Activated CD8-positive, alpha-beta T cell treated with anti-CD3 and anti-CD28 coated beads for 36 hours (primary cell): ENCODE measurements at places on chromosomes 12 and 14. TPM values are rescaled to one million over a fixed set of nuclear protein-coding genes. Genes with fewer than 3 reads are reported as not detected.

GRCh38 chr14:91361233-91361811, 56.3 kb downstream of the CCDC88C start:
- DNase-seq: no peak

DNA sequence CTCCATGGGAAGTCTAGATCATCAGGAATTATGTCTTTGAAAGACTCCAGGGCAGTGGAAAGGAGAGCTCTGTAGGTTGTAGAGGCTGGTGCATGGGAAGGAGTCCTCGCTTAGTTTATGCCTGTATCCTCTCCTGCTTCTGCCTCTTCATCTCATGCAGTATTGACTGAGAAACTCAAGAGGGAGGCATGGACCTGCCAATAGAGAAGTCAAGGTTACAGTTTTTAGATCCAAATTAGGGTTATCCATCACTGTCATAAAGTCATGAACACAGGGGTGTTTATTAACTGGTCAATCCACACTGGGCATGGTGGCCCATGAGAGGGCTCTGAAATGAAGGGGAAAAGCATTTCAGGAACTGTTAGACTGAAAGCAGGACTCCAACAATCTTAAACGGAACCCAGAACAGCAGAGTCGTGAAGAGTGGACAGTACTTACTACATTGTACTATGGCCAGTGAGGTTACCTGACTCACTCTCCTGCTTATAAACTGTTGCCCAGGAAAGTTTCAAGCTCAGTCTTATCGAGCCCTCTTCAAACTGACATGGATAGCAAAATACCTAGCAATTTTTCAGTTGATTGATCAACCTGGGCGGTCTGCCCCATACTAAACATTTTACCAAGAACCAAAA, 30.1 kb upstream of the DHRS7 start:
- DNase-seq: no peak

Gene PCED1B
- total RNA-seq: 117 TPM

Gene FOXG1
- total RNA-seq: not detected

Gene SOX5
- not detected for total RNA-seq
